ENCODE measurements at places on chromosomes 4 and X.

GRCh38 chrX:68180579-68180978 is 252.7 kb downstream of the OPHN1 start:
- DNase-seq, result no peak

GRCh38 chr4:177441061-177441802 is 1.0 kb downstream of the AGA start:
- DNase-seq, result no peak

- DNase-seq, result no peak
Observed at GRCh38 chr4:183266371-183266770, 53.7 kb downstream of the CLDN22 start.

DNA sequence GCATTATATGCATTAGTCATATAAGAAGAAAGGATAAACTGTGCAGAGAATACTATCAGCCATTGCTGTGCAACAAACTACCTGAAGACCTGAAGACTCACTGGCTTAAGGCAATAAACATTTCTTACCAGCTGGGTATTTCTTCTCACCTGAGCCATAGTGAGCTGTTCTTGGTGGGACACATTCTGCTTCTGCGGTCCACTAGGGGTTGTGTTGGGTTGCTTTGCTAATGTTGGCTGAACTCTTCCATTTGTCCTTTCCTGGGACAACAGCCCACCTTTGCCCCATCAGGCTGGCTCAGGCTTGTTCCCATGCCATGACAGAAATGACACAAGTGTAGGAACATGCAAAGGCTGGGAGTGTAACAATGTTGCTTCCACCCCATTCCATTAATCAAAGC is 388.6 kb downstream of the PCDH7 start:
- DNase-seq, result no peak

- DNase-seq, result no peak
Observed at GRCh38 chr4:102593147-102593546, 92.0 kb downstream of the NFKB1 start.

All from nephron progenitor cell (in vitro differentiated cells).